Activated CD4-positive, CD25-positive, alpha-beta regulatory T cell treated with anti-CD3 and anti-CD28 coated beads, Interleukin-2, amount 50 U/mL, for 72 hours (primary cell): ENCODE measurements at places on chromosomes 11 and 22.

GRCh38 chr22:49514641-49515040, 313.0 kb downstream of the BRD1 start:
- DNase-seq: no peak

GRCh38 chr11:62186195-62186594, 3.8 kb upstream of the SCGB1D1 start:
- DNase-seq: no peak

DNA sequence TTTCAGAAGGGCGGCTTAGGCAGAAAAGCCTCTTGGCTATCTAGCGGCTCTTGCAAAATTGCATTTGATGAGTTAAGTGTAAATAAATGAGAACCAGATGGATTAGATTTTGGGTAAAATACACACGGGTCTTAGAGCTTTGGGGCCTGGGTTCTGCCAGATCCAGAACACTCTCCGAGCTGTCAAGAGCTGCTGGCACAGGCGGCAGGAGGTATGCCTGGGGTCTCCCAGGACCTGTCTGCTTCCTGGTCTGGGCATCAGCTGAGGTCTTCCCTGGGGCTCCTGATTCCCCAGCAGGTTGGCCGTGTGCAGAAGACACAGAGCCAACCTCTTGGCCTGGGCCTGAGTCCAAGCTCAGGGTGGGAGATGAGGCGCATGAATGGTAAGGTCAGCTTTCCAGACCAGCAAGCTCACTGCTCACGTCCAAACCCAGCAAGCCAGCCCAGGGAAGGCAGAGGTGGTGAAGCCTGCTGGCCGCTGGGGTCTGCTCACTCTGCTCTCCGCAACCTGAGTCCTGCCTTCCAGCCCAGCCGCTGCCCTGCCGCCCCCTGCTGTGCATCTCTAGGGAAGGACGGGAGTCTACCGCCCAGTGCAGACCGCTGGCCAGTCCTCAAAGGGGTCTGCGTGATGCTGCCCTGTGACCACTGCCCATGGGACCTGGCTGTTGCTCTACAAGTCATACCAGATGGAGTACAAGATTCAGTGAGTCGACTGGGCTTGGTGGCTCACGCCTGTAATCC, 44.9 kb downstream of the SCUBE1 start:
- no peak for DNase-seq

DNA sequence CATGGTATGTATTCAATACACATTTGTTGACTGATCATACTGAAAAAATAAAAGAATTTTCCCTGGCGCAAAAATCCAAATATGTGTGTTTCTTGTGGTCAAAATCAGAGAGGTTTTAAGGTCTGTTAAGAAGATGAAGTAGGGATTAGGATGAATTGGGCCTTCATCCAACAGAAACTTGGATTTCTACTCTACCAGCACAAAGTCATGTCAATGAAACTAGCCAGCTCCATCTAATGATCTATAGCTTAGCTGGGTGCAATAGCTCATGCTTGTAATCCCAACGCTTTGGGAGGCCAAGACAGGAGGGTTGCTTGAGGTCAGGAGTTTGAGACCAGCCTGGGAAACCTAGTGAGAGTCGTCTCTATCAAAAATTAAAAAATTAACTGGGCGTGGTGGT, 65.5 kb downstream of the USP35 start:
- DNase-seq: no peak

GRCh38 chr11:15118431-15118830, 3.7 kb downstream of the INSC start:
- DNase-seq: no peak

GRCh38 chr22:41479671-41480396, 10.9 kb downstream of the ACO2 start:
- DNase-seq: no peak

DNA sequence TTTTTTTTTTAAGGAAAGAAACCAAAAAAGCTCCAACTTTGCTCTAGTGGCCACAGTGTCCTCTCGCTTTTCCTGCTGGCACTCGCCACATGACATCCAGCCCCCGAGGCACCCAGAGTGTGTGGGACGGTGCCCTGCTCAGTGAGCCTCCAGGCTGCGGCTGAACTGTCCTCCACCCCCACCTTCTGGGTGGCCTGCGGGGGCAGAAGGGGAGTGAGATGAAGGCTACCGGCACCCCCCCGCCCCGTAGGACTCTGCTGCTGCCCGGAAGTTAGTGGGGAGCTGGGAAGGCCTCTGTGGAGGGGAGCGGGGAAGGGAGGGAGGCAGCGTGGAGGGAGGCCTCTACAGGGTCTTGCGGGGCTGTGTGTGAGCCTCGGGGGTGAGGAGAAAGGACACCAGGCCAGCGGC, 264.4 kb downstream of the CTTN start:
- DNase-seq: no peak

GRCh38 chr22:42214633-42215415, 55.6 kb downstream of the TCF20 start:
- DNase-seq: no peak

DNA sequence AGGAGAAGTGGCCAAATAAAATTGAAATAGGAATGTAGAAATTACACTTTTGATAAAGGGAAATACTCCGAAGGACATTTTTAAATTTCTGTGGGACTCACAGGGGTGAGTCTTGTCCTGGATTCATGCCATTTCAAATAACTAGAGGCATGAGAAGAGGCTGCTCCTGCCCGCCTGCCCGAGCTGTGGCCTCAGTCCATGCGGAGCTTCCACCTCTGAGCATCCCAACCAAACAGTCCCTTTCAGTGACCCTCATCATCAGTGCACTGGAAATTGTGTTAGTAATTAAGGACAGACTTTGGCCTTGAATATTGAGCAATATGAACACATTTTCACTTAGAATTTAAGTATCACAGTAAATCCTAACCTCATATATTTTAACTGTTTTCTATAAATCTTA, 25.6 kb downstream of the GRIA4 start:
- DNase-seq: no peak

- DNase-seq: no peak
Measured at GRCh38 chr22:44357296-44357965, 44.7 kb upstream of the SHISAL1 start.
